Astrocyte of the cerebellum (primary cell): ENCODE measurements at places on chromosomes 7 and 10.

GRCh38 chr7:14999331-14999730 lies 96.8 kb upstream of the DGKB start:
- no peak for DNase-seq

DNA sequence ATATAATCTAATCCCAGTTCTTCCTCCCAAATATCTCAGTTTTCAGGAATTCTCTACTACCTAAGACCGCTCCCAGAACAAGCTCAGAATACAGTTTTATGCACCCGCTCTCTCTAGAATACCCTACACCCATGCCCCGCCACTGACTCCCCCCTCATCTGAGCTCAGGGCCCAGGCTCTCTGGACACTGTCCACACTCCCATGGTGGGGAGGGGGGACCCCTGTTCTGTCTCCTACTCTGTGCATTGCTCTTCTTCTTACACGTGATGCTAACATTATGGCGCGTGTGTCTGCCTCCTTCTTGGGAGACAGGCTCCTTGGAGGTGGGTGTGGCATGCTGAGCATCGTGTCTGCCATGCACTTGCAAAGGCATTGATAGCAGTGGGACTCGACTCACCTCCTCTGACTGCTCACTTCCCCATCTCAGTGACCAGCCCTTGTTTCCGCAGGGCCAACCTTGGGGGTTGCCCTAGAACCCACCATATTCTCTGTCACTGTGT lies 127.9 kb downstream of the TCERG1L start:
- no peak for DNase-seq

DNA sequence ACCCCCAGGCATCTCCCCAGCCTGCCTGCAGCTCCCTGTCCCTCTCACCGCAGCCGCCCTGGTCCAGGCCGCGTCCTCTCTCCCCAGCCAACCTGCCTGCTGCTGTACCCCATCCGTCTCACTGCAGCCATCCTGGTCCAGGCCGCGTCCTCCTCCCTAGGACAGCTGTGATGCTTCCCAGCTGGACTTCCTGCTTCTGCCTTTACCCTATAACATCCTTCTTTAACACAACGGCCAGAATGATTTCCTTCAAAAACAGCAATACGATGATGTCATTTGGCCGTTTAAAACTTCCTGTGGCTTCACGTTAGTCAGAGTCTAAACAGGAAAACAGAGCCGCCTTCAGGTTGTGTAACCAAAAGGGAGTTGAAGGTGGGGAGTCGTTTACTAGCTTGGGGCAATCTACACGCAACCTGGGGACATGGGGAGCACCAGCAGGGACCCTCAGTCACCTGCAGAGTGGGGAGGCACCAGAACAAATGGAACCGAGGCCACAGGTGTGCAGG lies 32.2 kb upstream of the ZFAND2A start:
- no peak for DNase-seq

- DNase-seq, result no peak
These were observed 55.8 kb downstream of the PARD3 start for GRCh38 chr10:34759161-34759836.

- DNase-seq, result no peak
These were observed 61.3 kb downstream of the YKT6 start for GRCh38 chr7:44262031-44262430.

DNA sequence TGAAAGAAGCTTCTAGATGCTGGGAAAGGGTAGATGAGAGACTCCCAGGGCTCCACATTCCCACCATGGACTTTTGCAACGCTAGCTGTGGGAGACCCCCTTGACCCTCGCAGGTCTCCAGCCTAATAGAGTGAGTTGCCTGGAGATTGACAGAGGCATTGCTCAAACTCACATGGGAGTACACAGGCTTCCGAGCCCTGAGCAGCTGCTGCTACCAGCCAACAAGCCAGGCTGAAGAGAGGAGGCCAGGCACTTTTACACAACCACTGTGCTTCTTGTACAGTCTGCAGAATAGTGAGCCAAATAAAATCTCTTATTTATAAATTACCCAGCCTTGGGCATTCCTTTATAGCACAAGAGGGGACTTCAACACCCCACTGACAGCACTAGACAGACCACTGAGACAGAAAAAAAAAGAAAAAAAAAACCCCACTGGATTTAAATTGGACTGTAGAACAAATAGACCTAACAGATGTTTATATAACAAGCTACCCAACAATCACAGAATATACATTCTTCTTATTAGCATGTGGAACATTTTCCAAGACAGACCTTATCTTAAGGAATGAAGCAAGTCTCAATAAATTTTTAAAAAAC lies 146.2 kb downstream of the ZFAND4 start:
- no peak for DNase-seq
